Activated T-cell treated with anti-CD3 and anti-CD28 coated beads, Interleukin-2, amount 50 U/mL, for 48 hours (primary cell): ENCODE measurements at places on chromosomes 16 and 17.

DNA sequence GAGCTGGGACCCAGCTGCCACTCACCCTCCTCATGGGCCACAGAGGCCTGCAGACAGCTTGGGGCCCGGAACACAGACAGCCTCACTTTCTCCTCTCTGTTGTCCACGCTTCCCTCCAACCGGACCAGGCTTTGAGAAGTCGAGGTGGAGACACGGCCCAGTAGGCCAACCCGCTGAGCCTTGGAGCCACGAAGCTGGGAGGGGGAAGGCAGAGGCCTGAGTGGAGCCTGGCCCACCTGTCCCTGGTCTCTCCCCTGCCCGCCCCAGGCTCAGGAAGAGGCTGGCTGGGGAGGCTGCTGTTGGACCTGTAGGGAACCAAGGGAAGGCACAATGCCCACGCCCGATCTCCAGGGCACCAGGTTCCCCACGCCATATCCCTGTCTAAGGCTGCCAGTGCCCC lies 48.1 kb downstream of the RMI2 start:
- DNase-seq, result no peak

DNA sequence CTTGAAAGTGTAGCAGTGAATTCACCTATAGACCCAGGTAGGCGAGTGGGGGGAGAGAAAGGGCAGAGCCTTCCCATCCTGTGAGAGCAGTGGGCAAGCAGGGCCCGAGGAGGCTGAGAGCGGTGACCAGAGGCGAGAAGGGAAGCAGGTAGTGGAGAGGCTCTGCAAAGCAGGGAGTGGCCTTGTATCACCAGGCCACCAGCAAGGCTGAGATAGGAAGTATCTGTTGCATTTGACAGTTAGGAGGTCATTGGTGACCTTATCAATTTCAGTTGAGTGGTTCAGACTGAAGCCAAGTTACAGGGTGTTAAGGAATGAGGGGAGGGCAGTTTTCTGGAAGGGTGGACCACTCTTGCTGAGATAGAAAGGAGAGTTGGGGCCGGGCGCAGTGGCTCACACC lies 10.7 kb upstream of the HSD3B7 start:
- no peak for DNase-seq

- DNase-seq, result no peak
Observed at GRCh38 chr17:42009170-42009569, 8.1 kb downstream of the DNAJC7 start.

- DNase-seq, result no peak
Observed at GRCh38 chr16:89472711-89473075, 17.7 kb downstream of the ANKRD11 start.

- no peak for DNase-seq
Observed at GRCh38 chr17:62163847-62164246, 98.8 kb upstream of the MED13 start.

DNA sequence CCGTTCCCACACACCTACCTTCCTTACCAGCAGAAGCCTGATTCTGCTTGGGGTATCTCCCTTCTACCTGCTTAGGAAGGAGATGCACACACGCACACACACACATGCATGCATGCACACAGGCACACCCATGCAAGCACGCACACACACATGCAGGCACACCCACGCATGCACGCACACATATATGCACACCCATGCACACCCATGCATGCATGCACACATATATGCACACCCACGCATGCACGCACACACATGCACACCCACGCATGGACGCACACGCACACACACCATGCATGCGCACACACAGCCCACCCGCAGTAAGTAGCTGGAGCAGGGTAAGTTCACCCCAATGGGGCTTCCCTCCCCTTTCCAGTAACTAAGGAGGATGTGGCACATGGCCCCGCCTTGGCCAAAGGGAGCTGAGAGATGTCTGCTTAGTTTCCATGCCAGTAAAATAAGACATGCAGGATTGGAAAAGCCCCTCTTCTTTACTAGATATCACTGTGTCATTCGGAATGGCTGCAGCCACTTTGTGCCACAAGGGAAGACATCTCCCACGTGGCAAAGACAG lies 33.7 kb downstream of the ADCY9 start:
- no peak for DNase-seq

DNA sequence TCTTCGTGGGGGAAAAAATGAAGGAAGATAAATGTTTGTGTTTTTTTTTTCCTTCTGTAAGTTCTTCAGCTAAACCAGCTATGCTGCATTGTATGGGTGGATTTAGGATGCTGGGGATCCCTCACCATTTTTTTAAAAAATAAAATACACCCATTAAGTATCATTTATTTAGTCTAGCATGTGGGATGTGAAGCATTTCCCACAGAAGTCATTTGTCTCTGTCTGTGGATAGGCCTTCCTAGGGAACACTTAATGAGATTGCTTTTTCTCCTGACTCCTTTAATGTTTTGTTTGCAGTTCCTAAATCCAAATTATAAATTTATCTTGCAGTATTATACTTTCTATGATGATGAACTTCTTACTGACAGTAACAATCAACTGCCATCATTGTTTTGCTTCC lies 146.7 kb downstream of the PPM1E start:
- DNase-seq, result no peak

- peak; percentile 17 for DNase-seq
Observed at GRCh38 chr17:2071455-2072281, 16.8 kb downstream of the HIC1 start.

DNA sequence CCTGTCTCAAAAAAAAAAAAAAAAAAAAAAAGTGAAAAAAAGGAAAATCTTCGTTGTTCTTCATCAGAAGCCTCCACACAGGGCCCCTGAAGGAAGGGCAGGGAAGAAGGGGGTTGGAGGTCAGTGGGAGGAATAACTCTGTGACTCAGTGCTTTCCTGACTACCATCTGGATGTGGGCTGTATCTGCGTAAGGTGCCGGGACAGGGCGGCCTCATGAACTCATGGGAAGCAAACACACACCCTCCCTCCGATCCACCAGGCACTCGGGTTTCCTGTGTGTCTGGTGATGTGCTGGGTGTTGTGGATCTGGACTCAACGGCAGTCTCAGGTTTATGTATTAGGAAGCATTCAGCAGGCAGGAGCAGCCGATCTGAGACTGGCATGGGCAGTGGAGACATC lies 691.6 kb downstream of the WWOX start:
- DNase-seq, result peak; percentile 42

DNA sequence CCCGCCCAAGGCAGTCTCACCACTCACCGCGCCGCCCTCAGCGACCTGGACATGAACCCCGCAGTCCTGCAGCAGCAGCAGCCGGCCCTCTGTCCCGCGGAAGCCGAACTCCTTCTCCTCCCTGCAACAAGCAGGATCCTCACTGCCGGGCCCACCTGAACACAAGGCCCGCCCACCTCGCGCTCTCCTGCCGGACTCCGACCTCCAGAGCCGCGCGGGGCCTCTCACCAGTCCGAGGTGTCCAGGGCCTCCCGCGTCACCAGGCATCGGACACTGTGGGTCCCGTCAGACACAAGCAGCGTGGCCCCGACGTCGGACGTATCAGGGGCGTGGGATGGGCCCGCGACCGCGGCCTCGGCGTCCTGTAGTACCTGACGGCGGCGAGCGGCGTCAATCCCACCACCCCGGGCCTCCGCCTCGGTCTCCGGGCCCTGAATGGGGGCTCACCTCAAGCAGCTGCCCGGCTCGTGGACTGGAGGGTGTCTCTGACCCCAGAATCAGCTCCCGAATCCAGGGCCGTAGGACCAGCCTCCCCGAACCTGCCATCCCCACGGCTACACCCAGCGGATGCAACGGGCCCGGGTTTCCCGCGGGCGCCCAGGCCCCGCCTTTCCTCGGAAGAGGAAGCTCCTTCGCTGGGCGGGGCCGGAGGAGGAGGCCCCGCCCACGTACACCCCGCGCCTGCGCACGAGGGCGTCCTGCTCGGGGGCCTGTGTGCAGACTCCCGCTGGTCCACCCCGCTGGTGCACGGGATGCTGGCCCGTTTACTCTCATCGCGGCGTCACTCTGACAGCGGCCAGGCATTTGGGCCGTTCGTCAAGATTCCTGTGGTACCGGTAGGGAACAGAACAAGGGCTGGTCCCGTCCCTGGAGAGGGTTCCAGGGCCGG lies at the start of gene ACD:
ACD (minus strand) TSS at position 586 of the 889 bp plus-strand sequence; CDS start at position 546, 40 bp downstream.
- DNase-seq, result peak; percentile 98

DNA sequence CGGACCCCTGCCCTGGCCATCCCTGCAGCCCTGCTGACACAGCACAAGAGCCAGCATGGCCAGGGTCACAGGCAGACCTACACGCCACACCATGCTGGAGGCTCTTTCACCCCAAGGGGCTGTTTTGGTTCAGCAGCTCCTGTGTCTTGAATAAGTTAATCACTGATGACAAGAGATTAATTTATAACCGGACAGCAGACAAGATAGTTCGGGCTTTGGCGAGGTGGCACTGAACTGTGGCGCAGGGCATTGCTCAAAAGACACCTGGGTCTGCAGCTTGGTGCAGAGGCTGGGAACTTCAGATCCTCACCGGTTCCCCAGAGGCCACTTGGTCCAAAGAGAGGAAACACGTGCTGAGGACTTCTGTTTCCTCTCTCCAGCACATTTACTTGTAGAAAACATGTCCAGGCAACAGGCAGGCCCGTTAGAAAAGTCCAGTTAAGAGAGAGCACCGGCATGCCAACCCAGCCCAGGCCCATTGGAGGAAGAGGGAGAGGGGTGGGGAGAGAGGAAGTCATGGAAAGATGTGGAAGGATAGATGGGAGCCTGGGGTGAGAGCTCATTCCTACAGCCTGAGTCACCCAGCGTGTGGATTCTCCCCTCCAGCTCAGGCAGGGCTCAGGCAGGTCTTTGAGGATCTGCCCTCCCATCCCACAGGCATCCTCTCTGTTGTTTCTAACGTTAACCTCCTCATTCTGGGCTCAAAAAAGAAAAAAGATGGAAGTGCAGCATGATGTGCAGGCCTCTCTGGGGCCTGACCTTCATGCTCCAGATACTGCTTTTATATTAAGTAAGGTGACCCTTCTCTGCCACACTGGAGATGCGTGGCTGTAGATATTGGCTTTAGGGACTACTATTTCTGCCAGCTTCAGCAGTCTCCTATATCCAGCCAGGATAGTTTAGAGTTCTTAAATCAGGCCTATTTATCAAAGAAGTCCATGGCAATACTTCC lies 80.0 kb upstream of the HNF1B start:
- no peak for DNase-seq
